Activated CD8-positive, alpha-beta T cell treated with anti-CD3 and anti-CD28 coated beads for 36 hours (primary cell): ENCODE measurements at places on chromosomes 7 and 10. TPM values are rescaled to one million over a fixed set of nuclear protein-coding genes. Genes with fewer than 3 reads are reported as not detected.

DNA sequence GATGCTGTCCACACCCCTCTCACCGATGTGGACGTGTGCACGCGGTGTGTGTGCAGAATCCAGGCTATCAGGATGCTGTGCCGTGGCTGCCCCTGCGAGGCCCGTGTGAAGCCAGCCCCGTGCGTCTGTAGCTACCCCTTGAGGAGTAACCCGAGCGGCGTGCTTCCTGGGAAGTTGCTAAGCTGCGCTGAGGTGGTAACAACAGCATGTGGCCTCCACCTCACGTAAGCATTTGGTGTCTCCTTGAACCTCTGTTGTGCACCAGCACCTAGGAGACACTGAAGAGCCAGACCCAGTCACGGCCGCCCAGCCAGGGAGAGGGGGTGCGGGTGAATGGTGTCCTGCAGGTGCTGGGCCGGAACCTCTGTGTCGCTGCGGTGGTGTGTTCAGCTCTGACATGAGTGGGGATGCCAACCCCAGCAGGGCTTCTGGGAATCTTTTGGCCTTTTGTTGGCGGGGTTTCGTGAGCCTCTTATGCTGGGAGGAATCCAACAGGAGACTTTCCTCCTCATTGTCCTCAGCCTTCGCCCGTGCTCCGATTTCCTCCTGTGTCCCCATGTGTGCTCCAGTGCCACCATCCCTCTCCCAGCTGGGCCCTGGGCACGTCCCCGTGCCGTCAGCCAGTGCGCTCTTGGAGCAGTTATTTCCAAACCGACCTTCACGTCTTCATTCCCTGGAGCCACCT is 60.4 kb downstream of the DNAJB6 start:
- no peak for DNase-seq

The LEP gene
- not detected for total RNA-seq

The WNT8B gene
- total RNA-seq: 0.38 TPM

DNA sequence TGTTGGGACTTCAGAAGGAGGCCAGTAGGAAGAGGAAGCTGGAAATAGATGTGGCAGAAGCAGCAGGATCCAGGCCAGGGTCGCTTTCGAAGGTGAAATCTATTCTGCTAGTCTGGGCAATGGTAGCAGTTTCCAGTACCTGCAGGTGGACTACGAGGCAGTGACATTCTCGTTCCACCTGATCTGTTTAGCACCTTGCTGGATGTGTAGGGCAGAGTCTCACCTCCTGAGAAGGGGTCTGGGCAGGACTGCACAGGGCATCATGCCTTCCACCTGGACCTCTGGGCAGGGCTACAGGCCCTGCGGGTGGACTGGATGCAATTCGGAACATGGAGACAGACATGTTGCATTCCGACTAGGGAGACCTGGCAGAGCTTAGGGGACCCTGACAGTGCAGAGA is 254.8 kb upstream of the ZNF32 start:
- DNase-seq: no peak

DNA sequence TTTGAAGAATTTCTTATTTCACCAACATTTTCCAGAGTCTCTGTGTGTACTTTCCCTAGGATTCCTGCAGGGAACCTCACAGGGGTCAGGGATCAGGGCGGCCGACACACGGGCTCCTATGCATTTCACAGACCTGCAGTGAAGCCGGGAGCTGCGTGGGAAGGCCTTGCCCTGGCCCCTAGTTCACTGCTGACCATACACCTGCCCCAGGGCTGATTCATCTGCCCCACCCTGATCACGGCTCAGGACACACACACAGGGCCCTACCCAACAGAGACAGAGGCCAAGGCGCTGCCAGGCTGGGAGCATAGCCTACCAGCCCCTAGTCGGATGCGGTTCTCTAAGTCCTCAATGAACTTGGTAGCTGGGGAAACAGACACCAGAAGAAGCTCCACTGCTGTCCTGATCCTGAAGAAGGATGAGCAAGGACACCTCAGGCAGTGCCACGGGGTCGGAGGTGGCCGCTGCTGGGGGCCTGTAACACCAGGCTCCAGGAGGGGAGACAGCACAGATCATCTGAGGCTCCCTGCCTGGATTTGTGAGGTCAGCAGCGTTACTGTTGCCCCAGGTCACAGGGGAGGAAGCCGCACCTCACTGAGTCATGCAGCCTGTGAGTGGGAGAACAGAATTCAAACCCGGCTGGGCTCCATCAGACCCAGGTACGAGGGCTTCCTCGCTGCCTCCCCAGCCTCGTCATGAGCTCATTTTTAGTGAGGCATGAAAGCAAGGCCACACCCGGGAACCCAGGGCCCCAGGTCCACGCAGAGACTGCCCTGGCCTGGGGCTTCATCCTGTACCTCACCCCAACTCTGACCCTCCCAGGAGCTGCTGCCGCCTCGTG is 278.8 kb upstream of the PPP2R2D start:
- no peak for DNase-seq

- peak; percentile 26 for DNase-seq
Measured at GRCh38 chr7:149459540-149460452, 1.1 kb downstream of the ZNF777 start.

- no peak for DNase-seq
Measured at GRCh38 chr7:50962281-50962883, 179.7 kb upstream of the GRB10 start.

The MYOF gene
- 5.4 TPM for total RNA-seq

GRCh38 chr10:47365431-47366180 is 17.4 kb downstream of the RBP3 start:
- DNase-seq: no peak

The ERVW-1 gene
- not detected for total RNA-seq

DNA sequence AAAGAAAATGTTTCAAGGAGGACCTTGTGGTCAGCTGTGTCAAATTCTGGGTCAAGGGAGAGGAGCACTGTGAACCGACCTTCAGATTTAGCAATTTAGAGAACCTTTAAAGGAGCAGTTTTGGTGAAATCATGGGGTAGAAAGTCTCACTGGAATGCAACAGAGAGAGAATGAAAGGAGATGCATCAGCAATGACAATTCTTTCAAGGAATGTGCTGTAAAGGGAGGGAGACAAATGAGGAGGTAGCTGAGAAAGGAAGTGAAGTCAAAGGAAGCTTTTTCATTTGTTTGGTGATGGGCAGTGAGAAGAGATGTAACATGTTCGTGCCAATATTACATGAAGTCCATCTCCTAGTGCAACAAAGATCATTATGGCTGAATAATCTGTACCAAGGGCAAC is 166.0 kb downstream of the TSPAN12 start:
- no peak for DNase-seq

DNA sequence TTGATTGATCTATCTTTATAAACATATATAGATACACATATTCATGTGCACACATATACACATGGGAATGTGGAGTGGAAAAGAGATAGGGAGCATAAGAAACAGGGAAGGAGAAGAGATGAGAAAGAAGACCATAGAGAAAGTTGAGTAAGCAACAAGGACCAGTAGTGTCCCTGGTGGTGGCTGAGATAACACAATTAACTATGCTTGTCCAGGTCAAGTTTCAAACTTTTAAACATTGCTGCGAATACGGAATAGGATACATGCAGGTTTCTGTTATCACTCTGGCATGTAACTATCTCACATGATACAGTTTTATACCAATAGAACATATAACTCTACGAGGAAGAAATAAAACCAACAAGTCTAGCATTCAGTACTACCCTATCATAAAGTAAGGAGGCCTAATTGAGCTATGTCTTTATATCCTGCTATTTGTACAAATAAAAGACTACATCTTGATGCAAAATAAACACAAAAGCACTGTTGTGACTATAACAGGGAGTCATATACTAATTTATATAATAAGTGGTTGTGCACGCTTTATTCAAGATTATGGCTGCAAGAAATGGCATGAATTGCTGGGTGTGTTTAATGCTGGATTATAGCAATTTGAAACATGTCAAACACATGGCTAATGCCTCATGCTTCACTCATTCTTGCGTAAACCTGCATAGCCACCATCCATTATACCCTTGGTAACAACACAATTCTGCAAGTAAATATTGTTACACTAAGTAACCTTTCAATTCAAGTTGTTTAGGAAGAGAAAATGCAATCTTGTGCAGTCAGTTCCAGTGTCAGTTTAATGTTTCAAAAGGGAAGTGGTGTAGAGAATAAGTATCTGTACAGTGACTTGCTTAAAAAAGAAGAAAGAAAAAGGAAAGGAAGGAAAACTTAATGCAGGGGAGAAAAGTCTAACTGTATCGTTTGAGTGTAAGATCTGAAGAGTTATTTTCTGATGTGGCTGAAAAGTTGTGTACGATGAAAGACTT is 8.2 kb downstream of the FOXP2 start:
- DNase-seq: no peak

DNA sequence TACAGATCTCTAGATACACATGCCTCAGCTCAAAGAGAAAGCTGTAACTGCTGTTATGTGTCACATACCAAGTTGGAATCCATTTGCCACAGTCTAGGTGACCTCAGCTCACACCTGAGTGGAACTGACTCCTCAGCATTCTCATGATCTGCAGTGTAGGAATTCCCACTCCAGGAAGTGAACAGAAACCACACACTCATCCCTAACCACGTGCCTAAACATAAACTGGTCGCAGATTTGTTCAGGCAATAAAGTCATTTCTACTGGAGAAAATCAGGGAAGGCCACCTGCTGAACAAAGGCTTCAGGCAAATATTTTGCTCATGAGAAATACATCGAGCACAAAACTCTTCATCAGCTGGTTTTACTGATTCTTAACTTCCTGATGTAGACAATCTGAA is 23.0 kb upstream of the ZMYND11 start:
- DNase-seq: no peak

The EGR2 gene
- total RNA-seq: 45.6 TPM

The FAM25G gene
- total RNA-seq: not detected

The SPDYE16 gene
- total RNA-seq: 0.23 TPM

The SPDYE11 gene
- not detected for total RNA-seq
